ENCODE measurements at places on chromosomes 2 and 18.

GRCh38 chr2:101692041-101692440 is 5.5 kb upstream of the MAP4K4 start:
- peak; percentile 79 for DNase-seq

- DNase-seq: no peak
These were observed 43.5 kb upstream of the MSH2 start for GRCh38 chr2:47359375-47359868.

DNA sequence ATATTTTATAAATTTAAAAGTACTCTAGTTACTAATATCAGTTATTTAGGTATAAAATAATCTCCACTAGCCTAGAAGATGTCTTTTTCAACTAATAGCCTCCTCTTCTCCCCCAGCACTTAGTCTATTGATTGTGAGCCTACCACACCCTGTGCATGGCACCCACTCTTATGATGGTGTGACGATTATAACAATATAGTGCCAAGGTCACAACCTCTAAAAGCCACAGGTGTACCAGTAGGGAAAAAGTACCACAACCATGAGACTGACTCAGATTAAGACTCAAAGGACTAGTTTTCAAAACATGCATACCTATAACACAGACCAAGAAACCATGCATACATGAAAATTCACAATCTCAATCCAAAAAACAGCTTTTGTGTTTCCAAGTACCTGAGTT is 27.6 kb downstream of the THADA start:
- DNase-seq: no peak

GRCh38 chr2:27952070-27952469 is 61.5 kb downstream of the BABAM2 start:
- DNase-seq: no peak

DNA sequence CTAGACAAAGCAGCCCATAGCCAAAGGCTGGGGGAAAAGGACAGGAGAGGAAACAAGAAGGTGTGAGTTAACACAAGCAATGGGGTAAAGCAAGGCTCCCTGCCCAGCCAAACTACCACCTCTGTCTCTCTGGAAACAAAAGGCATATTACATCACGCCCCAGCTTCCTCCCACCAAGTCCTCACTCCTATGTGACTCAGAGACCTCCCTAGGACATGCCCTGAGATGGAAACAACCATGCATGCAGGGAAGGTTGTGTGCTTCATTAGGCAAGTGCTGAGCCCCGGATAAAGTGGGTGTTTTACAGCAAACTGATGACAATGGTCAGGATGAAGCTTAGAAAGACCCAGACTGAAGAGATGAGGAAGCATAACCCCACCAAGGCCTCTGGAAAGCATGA is 9.0 kb upstream of the ATRAID start:
- DNase-seq: peak; percentile 95

DNA sequence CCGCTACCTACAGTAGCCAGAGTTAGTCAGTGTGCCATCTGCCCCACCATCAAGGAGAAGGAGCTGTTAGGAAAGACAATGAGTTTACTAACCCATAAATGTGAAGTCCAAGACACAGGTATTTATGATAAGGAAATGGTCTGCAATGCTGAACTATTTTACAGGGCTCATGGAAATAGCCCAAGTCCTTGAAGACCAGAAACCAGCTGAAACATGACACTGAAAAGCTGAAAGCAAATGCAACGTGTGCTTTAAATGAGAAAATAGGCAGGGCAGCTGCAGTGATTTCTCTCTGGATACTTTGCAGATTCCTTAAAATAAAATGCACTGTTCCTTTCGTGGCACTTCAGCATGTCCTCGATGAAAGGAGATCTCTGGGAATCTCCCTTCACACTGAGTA is 256.4 kb upstream of the TCF4 start:
- no peak for DNase-seq

DNA sequence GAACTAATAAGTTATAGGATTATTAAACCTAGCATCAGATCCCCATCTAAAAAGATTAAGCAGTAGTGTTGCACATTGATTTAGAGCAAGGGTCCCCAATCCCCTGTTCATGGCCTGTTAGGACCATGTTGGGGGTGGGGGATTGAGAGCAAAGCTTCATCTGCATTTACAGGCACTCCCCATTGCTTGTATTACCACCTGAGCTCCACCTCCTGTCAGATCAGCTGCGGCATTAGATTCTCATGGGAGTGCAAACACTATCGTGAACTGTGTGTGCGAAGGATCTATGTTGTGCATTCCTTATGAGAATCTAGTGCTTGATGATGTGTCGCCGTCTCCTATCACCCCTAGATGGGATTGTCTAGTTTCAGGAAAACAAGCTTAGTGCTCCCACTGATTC is 18.4 kb upstream of the PSD4 start:
- DNase-seq: no peak

- no peak for DNase-seq
These were observed 86.6 kb upstream of the RGPD5 start for GRCh38 chr2:109707281-109708147.

All from inflammatory macrophage (primary cell).